ENCODE measurements at places on chromosomes 1 and 21.

GRCh38 chr21:28705616-28706015 is 287.1 kb downstream of the LTN1 start:
- no peak for DNase-seq

DNA sequence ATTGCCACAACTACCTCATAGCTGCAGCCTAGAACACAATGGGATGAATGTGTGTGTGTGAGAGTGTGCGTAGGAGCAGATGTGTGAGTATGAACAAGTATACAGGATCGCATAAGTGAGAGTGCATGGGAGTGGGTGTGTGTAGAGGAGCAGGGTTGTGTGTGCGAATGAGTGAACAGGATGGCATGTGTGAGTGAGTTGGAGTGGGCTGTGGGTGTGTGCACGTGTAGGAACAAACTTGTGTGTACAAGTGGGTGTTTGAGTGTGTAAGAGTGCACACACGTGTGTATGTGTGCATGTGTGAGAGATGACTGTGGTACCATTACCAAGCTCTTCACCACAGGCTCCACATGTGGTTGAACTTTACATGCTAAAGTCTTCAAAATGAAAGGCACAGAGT is 175.4 kb upstream of the EDN2 start:
- no peak for DNase-seq

- no peak for DNase-seq
Observed at GRCh38 chr1:66624412-66625060, 90.6 kb downstream of the SGIP1 start.

DNA sequence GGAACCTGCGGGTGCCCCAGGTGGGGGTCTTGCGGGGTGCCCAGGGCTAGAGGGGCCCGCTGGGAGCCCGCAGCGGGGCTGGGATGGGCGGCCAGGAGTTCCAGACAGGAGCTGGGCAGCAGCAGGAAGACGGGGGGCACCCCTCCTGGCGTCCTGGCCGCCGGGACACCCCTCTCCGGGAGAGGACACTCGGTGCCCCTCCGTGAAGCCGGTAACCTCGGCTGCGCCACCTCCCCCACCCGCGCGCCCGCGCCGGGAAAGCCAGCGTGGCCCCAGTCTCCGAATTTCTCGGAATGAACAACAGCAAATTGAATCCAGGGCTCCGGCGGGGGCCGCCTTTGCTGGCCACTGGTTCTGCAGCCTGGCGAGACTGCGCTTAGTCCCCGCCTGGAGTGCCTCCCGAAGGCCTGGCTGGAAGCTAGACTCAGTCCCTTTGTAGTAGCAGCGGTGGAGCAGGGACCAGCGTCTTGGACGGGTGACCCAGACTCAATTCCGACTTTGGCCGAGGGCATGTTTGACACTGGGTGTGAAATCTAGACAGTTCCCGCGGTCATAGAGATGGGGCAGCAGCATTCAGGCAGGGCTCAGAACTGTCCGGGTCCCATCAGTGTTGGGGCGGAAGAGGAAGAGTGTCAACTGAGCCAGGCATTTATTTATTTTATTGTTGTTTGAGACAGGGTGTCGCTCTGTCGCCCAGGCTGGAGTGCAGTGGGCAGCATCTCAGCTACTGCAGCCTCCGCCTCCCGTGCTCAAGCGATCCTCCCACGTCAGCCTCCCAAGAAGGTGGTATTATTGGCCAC is 773 bp downstream of the IFNGR2 start:
- peak; percentile 53 for DNase-seq

- DNase-seq, result no peak
Observed at GRCh38 chr1:64514197-64514765, 44.4 kb downstream of the CACHD1 start.
